ENCODE measurements at places on chromosomes 3 and 15. TPM values are rescaled to one million over a fixed set of nuclear protein-coding genes. Genes with fewer than 3 reads are reported as not detected.

SQOR gene
- total RNA-seq = 30.7 TPM

RPP25 gene
- 1.1 TPM for total RNA-seq

BTBD1 gene
- total RNA-seq = 190 TPM

RTP3 gene
- not detected for total RNA-seq

LCMT2 gene
- 9.1 TPM for total RNA-seq

GPR149 gene
- not detected for total RNA-seq

FETUB gene
- not detected for total RNA-seq

TNNC1 gene
- total RNA-seq = 6,897 TPM

TLR9 gene
- total RNA-seq = 0.12 TPM

SNTN gene
- total RNA-seq = not detected

CDC25A gene
- total RNA-seq = 0.49 TPM

DUOXA2 gene
- not detected for total RNA-seq

RASGRP1 gene
- total RNA-seq = 0.55 TPM

B2M gene
- 1,790 TPM for total RNA-seq

CACNA1D gene
- not detected for total RNA-seq

MNS1 gene
- total RNA-seq = 1.5 TPM

CORO2B gene
- total RNA-seq = 3.4 TPM

RTP2 gene
- not detected for total RNA-seq

BTLA gene
- total RNA-seq = not detected

RHOV gene
- not detected for total RNA-seq

CX3CR1 gene
- 2.1 TPM for total RNA-seq

EXOG gene
- 25.6 TPM for total RNA-seq

GP9 gene
- not detected for total RNA-seq

FAM81A gene
- total RNA-seq = 4.5 TPM

DUOX1 gene
- 0.67 TPM for total RNA-seq

WNT5A gene
- 3.2 TPM for total RNA-seq

RPLP1 gene
- 649 TPM for total RNA-seq

MME gene
- total RNA-seq = 5.3 TPM

CCR5 gene
- total RNA-seq = 0.46 TPM

TF gene
- total RNA-seq = 2.5 TPM

LRTM1 gene
- total RNA-seq = not detected

TRIM42 gene
- not detected for total RNA-seq

TRIM71 gene
- total RNA-seq = not detected

SPINT1 gene
- total RNA-seq = 0.82 TPM

TM4SF4 gene
- not detected for total RNA-seq

GLCE gene
- total RNA-seq = 8.3 TPM

BSN gene
- total RNA-seq = 0.12 TPM

BFSP2 gene
- total RNA-seq = not detected

ISLR gene
- 28.8 TPM for total RNA-seq

CCDC54 gene
- not detected for total RNA-seq

THAP10 gene
- 3.0 TPM for total RNA-seq

ZNF710 gene
- 8.6 TPM for total RNA-seq

C2CD4A gene
- not detected for total RNA-seq

BOC gene
- total RNA-seq = 6.0 TPM
